ENCODE measurements at places on chromosomes 7 and 10.

DNA sequence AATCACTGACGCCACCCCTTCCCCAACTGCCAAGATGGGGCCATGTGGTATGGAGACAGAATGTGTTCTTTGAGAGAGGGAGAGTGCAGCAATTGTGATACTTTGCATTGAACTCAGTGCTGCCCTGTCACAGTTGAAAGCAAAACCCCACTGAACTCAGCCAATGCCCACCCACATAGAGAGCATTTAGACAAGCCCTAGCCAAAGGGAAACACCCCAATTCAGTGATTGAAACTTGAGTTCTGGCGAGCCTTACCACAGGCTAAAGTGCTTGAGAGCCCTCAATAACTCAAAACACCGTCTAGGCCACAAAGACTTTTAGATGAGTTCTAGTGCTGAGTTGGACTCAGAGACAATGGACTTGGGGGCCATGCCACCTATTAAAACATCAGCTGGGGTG lies 751.9 kb upstream of the POT1 start:
- no peak for DNase-seq

- DNase-seq: peak; percentile 67
Measured at GRCh38 chr10:22713853-22714478, 412 bp downstream of the PIP4K2A start.

DNA sequence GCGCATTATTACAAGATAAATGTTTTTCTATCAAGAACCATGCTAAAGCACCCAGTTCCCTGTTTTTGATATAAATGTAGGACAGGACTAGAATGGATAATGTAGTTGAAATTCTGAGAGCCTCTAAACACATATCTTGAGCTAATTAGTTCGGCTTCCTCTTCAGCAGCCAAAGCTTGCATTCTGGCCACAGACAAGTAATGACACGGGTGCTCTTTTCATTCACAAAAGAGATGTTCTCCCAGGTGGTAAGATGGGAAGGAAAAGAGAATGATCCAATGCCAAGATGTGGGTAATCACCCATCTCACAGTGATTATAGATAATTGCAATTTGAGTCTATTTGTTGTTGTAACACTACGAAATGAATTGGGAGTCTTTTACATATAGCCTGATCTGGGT lies 246.5 kb downstream of the KIAA1217 start:
- no peak for DNase-seq

- no peak for DNase-seq
Measured at GRCh38 chr10:18369859-18370473, 229.7 kb downstream of the CACNB2 start.

DNA sequence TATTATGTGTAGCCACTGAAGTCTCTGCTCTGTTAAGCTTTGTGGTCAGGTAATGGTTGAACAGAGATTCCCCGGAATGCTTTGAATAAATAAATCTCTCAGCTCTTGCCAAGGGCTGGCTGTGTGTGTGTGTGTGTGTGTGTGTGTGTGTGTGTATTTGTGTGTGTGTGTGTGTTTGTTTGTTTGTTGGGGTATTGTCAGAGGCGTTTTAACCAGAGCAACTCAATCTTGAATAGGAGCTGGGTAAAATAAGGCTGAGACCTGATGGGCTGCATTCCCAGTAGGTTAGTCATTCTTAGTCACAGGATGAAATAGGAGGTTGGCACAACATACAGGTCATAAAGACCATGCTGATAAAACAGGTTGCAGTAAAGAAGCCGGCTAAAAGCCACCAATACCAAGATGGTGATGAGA lies 256.2 kb upstream of the CACNA2D1 start:
- no peak for DNase-seq

DNA sequence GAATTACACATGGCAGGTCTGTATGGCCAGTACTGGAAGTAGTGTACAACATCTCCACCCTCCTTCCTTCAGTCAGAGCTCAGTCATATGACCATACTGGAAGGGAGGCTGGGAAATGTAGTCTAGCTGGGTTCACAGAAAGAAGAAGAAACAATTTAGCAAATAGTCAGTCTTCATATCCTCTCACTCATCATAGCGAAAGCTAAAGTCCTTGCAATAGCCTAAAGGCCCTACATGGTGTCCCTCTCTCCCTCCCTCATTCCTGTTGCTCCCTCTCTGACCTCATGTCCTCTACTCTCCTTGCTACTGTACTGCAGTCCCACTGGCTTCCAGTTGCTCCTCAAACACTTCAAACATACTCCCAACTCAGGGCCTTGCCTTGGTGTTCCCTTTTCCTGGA lies 4.3 kb upstream of the CALU start:
- DNase-seq: no peak

DNA sequence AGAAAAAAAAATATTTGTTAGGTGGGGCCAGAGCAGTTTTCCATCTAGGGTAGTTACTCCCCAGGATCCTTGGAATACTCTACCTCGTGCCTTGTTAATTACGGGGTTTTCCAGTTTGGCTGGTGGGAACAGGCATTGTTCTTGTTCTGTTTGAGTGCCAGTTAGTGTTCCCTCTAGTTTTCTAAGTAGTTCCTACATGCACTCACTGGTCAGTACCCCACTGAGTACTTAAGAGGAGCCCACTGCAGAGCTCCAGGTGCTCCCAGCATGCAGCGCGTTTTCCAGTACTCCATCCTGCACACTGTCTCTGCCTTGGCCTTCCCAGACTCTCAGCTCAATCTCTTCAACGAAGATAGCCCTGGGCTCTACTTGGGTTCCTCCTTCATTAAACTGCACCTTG lies 58.0 kb downstream of the AHCYL2 start:
- no peak for DNase-seq

- no peak for DNase-seq
Measured at GRCh38 chr7:139995017-139995915, 67.5 kb downstream of the PARP12 start.

DNA sequence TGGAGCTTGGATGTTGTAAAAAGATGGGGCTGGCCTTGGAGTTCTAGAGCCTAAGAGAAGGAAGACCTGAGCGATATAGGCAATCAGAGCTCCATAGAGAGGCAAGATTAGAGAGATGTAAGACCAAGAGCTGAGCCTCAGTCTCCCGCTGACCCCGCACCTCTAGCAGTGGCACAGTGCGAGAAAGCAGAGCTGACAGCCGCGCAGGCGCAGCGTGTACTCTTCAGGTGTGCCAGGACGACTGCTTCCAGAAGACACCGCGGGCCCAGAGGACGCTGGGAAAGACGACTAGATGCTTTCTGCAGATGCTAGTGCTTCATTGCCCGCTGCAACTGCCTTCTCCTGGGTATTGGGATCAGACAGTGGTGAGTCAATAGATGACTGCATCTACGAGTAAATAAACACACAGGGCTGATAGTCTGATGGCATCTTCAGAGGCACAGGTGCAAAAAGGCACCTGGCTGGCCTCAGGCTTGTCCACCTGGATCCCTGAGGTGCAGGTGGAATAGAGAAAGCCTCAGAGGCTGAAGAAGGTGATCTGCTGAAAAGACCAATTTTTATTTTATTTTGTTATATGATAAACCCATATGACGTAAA lies 38.1 kb upstream of the CCDC6 start:
- DNase-seq: no peak

- no peak for DNase-seq
Measured at GRCh38 chr7:92768501-92769393, 67.6 kb downstream of the CDK6 start.

DNA sequence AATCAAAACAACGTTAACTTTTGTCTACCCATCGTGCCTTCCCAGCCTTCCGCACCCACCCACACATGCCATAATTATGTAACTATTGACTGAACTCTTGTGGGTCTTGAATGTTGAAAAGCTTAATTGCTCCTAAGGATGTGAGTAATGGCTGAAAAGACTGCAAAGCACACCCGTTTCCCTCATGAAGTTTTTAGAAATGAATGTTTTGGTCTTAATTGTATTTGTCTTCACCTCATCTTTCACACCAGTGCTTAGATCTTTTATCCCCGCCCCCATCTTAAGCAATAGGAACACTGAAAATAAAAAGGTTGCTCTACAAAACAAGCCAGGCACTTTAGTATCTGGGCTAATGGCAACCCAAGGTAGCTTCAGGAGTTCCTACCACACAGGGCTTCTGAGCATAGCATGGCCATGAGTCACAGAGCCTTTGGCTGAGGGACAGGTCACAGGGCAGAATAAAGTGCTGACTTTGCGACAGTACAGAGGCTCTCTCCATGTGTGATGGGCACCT lies 690.5 kb downstream of the PARD3 start:
- no peak for DNase-seq

GRCh38 chr10:52252307-52252706 lies 61.8 kb upstream of the DKK1 start:
- DNase-seq: no peak

Measured in natural killer cell (primary cell).